ENCODE measurements at places on chromosomes 16 and 17. TPM values are rescaled to one million over a fixed set of nuclear protein-coding genes. Genes with fewer than 3 reads are reported as not detected.

TP53TG3F gene
- not detected for total RNA-seq

NPIPA5 gene
- 6.0 TPM for total RNA-seq

KRT39 gene
- total RNA-seq, result not detected

TPSD1 gene
- total RNA-seq, result not detected

PSMD11 gene
- total RNA-seq, result 156 TPM

HASPIN gene
- 22.9 TPM for total RNA-seq

EME1 gene
- 31.4 TPM for total RNA-seq

DNA sequence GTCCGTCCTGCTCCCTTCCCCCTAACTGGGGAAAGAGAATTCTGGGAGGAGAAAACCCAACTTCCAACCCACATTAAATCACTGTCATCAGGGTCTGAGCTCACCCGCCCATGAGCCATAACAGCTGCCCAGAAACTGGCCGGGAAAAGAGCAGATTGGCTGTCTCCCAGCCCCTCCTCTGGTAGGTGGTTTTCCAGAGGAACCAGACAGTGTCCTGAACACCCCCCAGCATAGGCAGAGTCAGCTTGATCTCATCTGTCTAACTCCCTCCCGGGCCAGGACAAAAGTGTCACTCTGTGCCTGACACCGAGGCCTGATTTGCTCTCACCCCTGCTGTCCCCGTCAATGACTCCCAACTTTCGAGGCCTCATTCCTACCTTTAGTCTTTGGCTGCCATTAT is 197.0 kb downstream of the AXIN2 start:
- no peak overlapping the region for H3K27ac ChIP-seq
- peaks cover 25% of the 10 kb centered on the region for H3K4me1 ChIP-seq
- H3K4me3 ChIP-seq, result no peak overlapping the region
- peaks cover 3% of the 10 kb centered on the region for H3K36me3 ChIP-seq

GRCh38 chr17:4676791-4677190 is 27.1 kb downstream of the PELP1 start:
- no peak overlapping the region for H3K27ac ChIP-seq
- no peaks in the 10 kb centered on the region for H3K27me3 ChIP-seq
- peaks cover 7% of the 10 kb centered on the region for H3K36me3 ChIP-seq

DNA sequence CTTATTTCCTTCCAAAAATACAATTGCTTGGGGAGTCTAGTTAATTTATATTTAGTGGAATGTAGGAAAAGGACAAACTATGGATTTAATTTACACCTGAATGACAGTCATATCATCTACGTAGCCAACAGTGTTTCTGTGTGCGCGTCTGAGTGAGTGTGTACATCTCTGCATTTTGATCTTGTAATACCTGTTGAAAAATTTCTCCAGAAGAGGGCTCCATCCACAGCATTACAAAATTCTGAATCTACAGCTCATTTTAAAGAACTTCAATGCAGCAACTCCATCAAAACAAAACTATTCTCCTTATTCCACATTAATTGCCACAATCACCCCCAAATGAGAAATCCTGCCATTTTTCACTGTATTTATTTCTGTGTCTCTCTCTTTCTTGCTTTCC is 3.9 kb downstream of the CDH13 start:
- no peak overlapping the region for H3K4me3 ChIP-seq
- peaks cover 26% of the 10 kb centered on the region for H3K4me1 ChIP-seq
- no peak overlapping the region for H3K27ac ChIP-seq

DNA sequence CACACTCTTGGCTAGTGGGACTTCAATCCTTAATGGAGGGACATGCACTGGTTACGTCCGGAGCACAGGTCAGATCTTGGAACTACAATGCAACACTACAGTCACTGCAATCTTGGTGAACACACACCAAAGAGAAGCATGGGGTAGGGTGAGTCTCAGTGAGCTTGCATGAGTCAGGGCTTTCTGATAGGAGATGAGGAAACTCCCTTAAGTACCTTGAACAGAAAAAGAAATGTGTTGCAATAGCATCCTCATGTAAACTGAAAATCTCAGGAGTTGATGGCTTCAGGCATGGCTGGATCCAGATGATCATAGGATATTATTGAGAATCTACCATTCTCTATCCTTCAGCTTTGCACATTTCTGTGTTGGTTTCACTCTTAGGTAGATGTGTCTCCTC is 54.1 kb downstream of the CES1 start:
- H3K27ac ChIP-seq, result no peak overlapping the region
- H3K36me3 ChIP-seq, result no peaks in the 10 kb centered on the region
- peaks cover 33% of the 10 kb centered on the region for H3K27me3 ChIP-seq
- H3K4me1 ChIP-seq, result no peaks in the 10 kb centered on the region

DNA sequence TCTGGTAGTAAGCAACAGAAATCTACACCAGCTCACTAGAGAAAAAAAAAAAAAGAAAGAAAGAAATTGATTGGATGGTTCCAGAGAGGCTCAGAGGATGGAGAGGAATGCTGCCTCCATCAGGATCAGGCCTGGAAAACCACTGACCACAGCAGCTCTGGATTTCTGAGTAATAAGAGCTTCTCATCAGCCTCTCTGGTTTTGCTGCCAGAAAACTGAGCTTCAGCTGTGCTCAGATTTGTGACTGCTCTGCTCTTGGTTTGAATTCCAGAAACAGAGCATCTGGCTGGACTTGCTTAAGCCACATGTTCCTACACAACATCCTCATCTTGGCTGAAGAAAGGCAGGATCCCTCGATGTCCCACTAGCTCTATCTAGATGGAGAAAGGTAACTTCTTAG is 25.9 kb downstream of the IRX6 start:
- no peaks in the 10 kb centered on the region for H3K27me3 ChIP-seq
- no peak overlapping the region for H3K4me3 ChIP-seq
- H3K4me1 ChIP-seq, result peaks cover 4% of the 10 kb centered on the region
- DNase-seq, result no peak

- no peaks in the 10 kb centered on the region for H3K27me3 ChIP-seq
- no peak overlapping the region for H3K4me3 ChIP-seq
- H3K36me3 ChIP-seq, result peaks cover 1% of the 10 kb centered on the region
- no peak overlapping the region for H3K27ac ChIP-seq
Measured at GRCh38 chr16:81686391-81687130, 92.5 kb upstream of the PLCG2 start.

DNA sequence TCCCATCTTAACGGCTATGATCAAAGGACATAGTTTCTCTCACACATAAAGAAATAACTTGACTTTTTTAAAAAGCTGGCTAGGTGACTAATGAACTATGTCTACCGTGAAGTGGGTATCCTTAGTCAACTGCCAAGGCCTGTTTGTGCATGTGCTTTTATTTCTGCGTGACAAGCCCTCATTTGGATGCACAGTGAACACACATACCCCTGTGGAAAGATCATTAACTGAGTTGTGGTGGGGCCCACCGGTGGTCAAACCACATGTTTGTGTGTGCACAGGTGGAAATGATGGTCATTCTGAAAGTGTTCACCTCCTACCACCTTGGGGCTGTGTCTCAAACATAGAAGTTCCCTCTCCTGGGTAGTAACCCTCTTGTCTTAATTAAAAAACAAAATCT is 256.1 kb upstream of the SALL1 start:
- H3K27me3 ChIP-seq, result no peaks in the 10 kb centered on the region
- H3K36me3 ChIP-seq, result no peaks in the 10 kb centered on the region
- H3K4me1 ChIP-seq, result peaks cover 3% of the 10 kb centered on the region
- DNase-seq, result no peak

- no peak overlapping the region for H3K4me3 ChIP-seq
- peaks cover 35% of the 10 kb centered on the region for H3K4me1 ChIP-seq
- no peak for DNase-seq
- H3K27ac ChIP-seq, result no peak overlapping the region
Measured at GRCh38 chr17:39951924-39952679, 10.7 kb upstream of the GSDMA start.

DNA sequence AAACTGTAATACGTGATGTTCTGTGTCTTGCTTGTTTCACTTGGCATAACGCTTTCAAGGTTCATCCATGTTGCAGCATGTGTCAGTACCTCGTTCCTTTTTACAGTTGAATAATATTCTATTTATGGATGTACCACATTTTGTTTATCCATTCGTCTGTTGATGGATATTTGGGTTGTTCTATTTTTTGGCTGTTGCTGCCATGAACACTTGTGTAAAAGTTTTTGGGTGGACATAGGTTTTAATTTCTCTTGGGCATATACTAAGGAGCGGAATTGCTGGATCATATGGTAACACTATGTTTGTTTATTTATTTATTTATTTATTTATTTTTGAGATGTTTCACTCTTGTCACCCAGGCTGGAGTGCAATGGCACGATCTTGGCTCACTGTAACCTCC is 137.0 kb downstream of the MSI2 start:
- H3K4me1 ChIP-seq, result peaks cover 55% of the 10 kb centered on the region
- no peak for DNase-seq
- no peak overlapping the region for H3K4me3 ChIP-seq

DNA sequence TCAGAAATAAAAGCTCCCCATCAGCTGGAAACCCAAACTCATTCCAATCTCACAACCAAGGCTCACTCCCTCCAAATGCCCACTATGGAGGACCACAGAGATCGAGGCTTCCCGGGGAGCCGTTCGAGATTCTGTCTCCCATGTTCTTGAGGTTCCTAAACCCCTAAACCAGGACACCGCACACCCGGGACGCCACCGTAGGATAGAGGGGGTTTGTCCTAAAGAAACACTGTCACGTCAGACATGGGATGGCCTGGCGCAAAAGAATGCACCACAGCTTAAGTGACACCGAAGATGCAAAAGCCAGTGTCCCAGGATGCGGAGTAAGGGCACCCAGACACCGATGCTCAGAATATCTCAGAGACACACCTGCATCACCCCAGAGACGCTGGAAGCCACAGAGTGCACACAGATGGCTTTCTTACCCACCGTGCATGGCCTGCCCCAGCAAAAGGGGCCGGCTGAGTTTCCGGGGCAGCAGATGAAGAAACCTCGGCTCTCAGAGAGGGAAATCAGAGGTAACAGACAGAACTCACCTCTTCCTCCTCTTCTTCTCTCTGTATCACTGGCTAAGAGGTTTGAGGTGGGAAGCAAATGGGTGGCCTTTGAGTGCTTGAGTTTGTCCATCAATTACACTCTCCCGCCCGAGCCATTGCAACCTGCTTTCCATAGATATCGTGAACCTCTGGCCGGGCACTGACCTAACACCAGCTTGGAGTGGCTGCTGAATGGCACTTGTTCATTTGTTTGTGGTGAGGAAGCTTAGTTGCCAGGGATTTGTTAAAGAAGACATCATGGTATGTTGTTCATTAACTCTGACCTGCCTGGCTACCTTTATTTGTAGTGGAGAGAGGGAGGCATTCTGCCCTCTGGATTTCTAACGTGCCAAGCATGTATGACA is 65.1 kb upstream of the TNRC6C start:
- peak overlapping the region; percentile 15 for H3K4me3 ChIP-seq
- H3K27ac ChIP-seq, result no peak overlapping the region
- H3K4me1 ChIP-seq, result peaks cover 11% of the 10 kb centered on the region
- no peak for DNase-seq

GRCh38 chr17:6574687-6575595 is 18.6 kb upstream of the PITPNM3 start:
- no peaks in the 10 kb centered on the region for H3K27me3 ChIP-seq
- no peak for DNase-seq
- peak overlapping the region; percentile 44 for H3K4me3 ChIP-seq
- peaks cover 23% of the 10 kb centered on the region for H3K36me3 ChIP-seq
- peaks cover 40% of the 10 kb centered on the region for H3K4me1 ChIP-seq

- peak overlapping the region; percentile 28 for H3K4me3 ChIP-seq
- peak overlapping the region; percentile 96 for H3K27ac ChIP-seq
- H3K4me1 ChIP-seq, result peaks cover 25% of the 10 kb centered on the region
- H3K36me3 ChIP-seq, result peaks cover 9% of the 10 kb centered on the region
- H3K27me3 ChIP-seq, result no peaks in the 10 kb centered on the region
- no peak for DNase-seq
Measured at GRCh38 chr17:74768763-74769114, 7.4 kb downstream of the NAT9 start.

- no peak overlapping the region for H3K27ac ChIP-seq
- H3K36me3 ChIP-seq, result peaks cover 10% of the 10 kb centered on the region
- H3K4me3 ChIP-seq, result no peak overlapping the region
- H3K27me3 ChIP-seq, result no peaks in the 10 kb centered on the region
- peaks cover 11% of the 10 kb centered on the region for H3K4me1 ChIP-seq
- DNase-seq, result no peak
Measured at GRCh38 chr17:59763861-59764260, 56.4 kb downstream of the VMP1 start.

DNA sequence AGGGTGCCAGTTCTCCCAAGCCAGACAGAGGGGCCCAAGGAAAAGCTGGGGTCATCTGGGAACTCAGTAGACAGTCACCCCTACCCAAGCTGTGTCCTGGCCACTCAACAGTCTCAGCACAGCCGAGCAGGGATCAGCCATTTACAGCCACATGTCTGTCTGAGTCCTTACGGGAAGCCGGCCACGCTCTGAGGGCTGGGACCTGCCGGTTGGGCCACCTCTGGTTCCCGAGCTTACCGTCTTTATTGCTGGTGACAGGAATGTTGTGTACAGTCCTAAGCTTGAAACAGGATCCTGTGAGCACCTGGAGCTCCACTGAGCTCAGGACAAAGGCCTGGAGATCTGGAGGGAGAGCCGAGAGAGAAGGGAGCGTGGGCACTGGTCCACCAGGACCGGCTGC is 59.8 kb downstream of the TIMM22 start:
- H3K4me1 ChIP-seq, result no peaks in the 10 kb centered on the region
- no peaks in the 10 kb centered on the region for H3K27me3 ChIP-seq
- no peak for DNase-seq

DNA sequence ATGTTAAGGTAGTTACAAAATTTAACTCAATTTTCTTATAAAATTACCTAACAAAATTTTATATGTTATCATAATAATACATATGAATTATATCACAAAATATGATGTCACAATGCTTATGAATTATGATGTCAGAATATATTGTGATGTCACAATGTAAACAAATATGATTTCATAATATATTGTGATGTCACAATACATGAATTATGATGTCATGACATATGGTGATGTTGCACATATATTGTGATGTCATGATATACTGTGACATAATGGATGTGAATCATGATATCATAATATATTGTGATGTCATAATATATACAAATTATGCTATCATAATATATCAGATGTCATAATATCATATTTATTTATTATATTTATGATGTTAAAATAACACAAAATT is 1879.9 kb downstream of the TP53TG3F start:
- H3K27ac ChIP-seq, result no peak overlapping the region
- peaks cover 2% of the 10 kb centered on the region for H3K36me3 ChIP-seq
- H3K27me3 ChIP-seq, result no peaks in the 10 kb centered on the region
- H3K4me3 ChIP-seq, result no peak overlapping the region

GRCh38 chr17:15039366-15039765 is 225.8 kb downstream of the PMP22 start:
- H3K27ac ChIP-seq, result no peak overlapping the region
- peaks cover 4% of the 10 kb centered on the region for H3K4me1 ChIP-seq
- H3K36me3 ChIP-seq, result no peaks in the 10 kb centered on the region
- no peak for DNase-seq
- no peak overlapping the region for H3K4me3 ChIP-seq

Measured in neural crest cell (in vitro differentiated cells).